ENCODE measurements at places on chromosomes 2 and 18.

DNA sequence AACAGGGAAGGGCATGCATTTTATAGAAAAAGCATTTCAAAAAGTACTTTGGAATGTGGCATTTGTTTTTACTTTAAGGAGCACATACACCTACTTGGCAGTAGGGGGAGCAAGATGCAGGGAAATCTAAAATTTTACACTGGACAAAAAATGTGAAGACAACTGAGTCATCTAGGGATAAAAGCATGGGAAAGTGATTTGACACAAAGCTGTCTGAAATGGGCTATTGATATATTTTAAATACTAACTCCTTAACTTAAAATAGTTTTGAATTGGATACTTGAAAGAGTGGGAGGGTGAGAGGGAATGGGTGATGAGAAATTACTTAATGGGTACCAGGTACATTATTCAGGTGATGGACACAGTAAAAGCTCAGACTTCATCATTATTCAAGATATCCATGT lies 15.8 kb downstream of the TMEM200C start:
- DNase-seq, result no peak

- DNase-seq, result no peak
Observed at GRCh38 chr18:9177031-9177430, 40.5 kb downstream of the ANKRD12 start.

DNA sequence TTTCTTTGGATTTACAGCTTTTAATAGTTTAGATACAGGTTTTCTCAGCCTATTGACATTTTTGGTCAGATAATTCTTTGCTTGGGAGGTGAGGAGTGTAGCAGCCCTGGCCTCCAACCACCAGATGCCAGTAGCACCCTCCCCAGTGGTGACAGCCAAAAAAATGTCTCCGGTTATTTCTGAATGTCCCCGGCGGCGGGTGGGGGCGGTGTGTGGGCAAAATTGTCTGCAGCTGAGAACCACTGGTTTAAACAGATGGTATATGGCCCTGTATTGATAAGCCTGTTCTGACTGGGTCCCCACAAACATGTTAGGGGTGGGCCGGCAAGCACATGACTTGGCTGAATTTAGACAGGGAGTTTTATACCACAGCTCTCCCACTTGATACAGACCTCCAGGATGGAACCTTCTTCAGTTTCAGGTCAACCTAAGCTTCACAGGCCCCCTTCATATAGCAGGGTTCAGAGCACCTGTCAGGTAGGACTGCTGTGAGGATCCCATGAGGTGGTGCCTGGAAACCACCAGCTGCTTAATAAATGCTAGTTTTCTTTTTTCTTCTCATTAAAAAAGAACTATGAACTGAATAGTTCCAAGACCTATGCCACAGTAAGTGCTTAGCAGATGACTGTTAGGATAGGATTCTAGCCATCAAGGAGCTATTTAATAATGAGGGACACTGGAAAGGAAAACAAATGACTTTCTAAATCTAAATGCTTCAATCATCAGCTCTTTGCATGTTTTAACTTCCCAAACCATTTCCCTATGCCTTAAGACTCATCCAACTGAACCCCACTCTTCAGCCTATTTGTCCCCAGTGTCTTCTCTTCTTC lies 18.1 kb downstream of the LPIN2 start:
- DNase-seq, result peak; percentile 50

- no peak for DNase-seq
Observed at GRCh38 chr2:15870565-15870964, 69.8 kb upstream of the MYCN start.

DNA sequence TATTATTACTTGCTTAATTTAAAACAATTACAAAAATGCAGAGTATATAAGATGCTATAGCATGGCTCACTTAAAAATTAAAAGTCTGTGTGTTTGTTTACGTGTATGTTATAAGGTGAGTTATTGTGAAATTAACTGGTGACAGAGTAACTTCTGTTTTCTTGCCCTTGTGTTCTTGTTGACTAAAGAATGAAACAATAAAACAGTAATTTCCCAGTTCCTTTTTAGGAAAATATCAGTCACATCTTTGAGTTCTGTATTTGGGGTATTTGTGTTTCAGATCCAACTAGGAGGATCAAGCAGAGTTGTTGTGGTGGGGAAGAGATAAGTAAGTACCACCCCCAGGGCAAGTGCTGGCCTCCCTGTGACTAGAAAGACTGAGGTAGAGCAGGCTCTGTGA lies 143.6 kb downstream of the CCDC148 start:
- DNase-seq, result no peak
